NCI-H510A treated with DMSO at 0.1 percent for 48 hours (cell line): ENCODE measurements at places on chromosomes 3 and 15.

- no peak for DNase-seq
Observed at GRCh38 chr15:65071381-65071811, 3.6 kb upstream of the RASL12 start.

DNA sequence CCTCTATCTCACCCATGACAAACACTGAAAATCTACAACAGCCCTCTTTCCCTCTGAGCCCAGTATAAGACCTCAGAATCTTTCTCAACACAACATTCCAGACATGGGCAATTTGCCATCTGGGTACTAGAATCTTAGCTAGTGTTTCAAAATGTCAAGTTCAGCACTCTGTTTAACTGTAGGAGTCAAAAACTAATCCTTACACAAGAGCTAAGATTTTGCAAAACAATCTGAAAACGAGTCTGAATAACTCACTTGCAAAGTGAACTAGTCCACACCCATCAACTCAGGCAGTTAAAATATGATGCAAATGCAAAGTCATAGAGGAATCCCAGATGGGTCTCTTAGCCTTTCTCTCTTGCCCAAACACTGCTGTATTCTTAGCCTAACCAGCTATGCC is 67.8 kb downstream of the GPR176 start:
- no peak for DNase-seq

GRCh38 chr3:42497009-42497731 is 5.3 kb upstream of the VIPR1 start:
- no peak for DNase-seq

DNA sequence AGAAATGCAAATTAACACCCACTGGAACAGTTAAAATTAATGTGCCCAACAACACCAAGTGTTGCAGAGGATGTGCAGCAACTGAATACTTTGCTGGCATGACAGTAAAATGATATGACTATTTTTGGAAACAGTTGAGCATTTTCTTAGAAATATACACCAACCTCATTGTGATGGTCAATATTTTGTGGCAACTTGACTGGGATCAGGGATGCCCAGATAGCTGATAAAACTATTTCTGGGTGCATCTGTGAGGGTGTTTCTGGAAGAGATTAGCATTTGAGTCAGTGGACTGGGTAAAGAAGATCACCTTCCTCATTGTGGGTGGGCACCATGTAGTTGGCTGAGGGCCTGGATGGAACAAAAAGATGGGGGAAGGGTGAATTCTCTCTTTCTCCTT is 57.9 kb downstream of the RPLP1 start:
- DNase-seq: no peak

DNA sequence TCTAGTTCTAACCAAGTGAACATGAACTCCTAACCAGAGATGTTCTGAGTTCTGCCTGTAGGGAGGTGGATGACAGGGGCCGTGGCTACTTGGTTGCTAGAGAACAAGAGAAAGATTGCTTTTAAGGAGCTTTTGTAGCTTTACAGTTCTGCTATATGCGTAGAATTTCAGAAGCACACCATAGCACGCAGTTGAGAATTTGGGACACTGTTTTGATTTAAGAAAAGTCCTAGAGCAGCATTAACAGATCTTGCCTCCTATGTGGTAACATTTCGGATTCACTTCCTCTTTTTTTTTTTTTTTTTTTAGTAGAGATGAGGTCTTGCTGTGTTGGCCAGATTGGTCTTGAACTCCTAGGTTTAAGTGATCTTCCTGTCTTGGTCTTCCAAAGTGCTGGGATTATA is 181.7 kb downstream of the TCF12 start:
- DNase-seq: no peak

DNA sequence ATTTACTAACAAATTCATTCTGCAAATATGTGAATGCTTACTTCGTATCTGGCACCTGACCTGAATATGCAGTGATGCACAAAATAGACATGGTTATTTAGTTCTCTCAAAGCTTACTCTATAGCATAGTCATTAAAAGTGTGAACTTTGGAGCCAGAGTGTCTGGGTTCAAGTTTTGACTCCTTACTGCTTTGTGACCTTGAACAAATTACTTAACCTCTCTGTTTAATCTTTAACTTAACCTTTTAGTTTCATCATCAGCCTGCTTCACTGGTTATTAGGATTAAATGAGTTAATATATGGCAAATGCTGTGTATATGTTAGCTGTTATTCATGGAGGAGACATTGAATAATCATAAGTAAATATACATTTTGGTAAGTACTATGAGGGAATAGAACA is 12.1 kb upstream of the MGA start:
- DNase-seq: no peak

DNA sequence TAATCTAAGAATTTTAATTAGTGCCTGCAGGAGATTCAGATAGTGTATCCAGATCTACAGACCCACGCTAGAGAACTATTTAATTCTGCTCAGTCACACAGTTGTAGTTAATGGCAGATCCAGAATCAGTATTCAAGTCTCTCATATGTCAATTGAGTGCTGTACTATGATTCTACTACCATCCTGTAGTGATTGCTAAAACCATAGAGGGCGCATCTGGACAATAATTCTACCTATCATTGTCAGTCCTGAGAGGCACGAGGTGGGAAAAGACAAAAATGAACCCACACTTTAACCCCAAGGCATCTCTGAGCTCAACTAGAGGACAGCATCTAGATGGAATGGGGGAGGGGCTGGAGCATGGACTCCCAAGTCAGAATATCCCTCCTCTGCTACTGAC is 22.7 kb downstream of the DHX36 start:
- no peak for DNase-seq

GRCh38 chr3:109545746-109546145 is 208.4 kb upstream of the DPPA4 start:
- DNase-seq: no peak

DNA sequence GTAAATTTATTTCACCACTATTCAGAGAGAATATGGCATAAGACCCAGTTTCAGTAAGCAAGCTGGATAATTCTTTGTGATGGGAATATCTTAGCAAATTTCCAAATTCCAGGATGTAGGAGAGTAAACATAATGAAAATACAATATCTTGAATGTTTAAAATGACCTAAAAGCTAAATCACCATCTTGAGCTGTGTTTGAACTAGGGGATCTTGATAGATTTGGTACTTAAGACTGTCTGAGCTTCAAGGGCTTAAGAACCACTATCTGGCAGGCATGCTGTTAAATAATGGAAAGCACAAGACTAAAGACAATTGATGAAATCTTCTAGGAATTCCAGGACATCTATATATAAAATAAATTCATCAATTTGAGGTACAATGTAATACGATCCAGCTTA is 217.7 kb downstream of the ATP8B4 start:
- no peak for DNase-seq

GRCh38 chr15:65085207-65085753 is 8.7 kb downstream of the KBTBD13 start:
- no peak for DNase-seq

- DNase-seq: no peak
Observed at GRCh38 chr3:147987549-147987948, 578.4 kb downstream of the ZIC1 start.

- DNase-seq: no peak
Observed at GRCh38 chr3:136952292-136952691, 5.5 kb upstream of the IL20RB start.

DNA sequence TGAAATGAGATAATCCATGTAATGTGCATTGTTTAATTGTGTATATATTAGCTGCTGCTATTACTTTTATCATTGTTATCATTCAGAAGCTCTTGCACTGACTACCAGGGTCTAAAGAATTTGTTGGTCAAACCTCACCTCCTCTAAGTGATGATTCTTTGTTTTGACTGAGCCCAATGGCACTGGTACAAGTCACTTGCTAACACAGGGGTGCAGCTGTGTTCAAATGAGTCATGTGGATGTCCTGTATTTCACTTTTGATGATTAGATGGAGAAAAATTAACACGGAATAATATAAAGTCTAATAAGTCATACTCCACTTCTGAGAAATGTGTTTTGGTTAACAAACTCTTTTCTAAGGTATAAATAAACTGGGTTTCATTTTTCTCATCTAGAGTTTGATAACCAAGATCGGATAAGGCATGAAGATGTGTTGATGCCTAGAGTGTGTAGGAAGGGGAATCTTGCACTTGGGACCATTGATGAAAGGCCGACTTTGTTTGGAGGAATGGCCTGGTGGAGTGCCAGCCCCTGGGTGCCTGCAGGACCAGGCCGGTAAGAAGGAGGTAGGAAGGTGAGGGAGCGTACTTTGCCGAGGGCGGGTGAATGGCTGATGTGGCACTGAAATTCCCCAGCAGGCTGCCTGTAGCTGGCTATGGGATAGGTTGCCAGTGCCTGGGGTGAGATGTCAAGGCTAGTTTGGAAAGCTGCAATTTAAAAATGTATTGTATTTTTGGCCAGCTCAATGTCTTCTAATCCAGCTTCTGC is 244.7 kb upstream of the ZPLD1 start:
- DNase-seq: no peak

DNA sequence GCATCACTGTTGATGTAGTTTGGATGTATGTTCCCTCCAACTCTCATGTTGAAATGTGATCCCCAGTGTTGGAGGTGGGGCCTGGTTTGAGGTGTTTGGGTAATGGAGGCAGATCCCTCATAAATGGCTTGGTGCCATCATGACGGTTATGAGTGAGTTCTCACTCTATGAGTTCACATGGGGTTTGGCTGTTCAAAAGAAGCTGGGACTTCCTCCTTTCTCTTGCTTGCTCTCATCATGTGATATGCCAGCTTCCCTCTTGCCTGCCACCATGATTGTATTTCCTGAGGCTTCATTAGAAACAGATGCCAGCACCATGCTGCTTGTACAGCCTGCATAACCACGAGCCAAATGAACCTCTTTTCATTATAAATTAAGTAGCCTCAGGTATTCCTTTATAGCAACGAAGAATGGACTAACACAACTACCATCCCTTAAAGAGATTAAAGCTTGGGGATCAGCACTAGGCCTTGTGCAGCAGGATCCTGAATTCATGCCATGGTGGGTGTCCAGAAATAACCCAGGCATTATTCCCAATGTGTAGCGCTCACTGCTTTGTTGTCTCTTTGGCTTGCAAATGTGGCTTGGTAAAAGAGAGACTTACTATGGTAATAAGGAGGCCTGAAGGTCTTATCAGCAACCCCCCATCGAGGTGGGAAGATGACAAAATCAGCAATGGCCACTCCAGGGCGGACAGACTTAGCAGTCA is 41.9 kb downstream of the NDUFB4 start:
- DNase-seq: no peak

- no peak for DNase-seq
Observed at GRCh38 chr3:170021083-170021482, 16.7 kb upstream of the GPR160 start.

DNA sequence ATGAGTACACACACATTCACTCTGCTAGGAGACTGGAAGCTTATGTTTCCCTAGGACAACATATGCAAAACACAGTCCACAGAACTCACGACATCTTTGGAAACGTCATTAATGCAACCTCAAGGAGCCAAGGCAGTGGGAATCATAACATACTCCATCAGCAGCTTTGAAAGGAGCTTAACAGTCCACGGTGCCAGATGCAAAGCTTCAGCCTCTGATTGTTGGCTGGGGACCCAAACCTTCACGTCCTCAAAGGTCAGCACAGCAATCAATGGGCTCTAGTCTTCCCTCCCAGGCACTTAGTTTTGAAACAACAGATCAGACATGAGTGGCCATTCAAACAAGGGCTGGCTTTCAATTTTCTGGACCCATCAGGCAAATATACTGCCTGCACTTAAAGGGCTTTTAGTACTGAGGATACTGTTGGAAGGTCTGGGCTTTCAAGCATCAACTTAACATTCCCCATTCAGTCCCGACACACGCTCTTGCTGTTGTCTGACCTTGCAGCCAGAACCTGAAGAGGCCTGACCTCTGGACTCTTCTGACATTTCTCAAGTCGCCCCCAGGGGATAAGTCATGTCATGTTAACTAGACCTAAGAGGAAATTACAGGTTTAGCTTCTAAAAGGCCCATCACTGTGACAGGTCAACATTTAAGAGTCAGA is 223.0 kb downstream of the PDZRN3 start:
- no peak for DNase-seq

DNA sequence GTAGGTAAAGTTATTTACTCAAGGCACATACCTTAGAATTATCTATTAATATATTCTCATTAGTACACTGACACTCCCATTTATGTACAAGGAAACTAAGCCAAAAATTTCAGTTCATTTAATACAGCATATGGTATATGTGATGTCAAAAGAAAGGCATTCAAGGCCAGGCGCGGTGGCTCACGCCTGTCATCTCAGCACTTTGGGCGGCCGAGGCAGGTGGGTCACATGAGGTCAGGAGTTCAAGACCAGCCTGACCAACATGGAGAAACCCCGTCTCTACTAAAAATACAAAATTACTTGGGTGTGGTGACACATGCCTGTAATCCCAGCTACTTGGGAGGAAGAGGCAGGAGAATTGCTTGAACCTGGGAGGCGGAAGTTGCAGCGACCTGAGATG is 435.2 kb downstream of the GBE1 start:
- DNase-seq: no peak

DNA sequence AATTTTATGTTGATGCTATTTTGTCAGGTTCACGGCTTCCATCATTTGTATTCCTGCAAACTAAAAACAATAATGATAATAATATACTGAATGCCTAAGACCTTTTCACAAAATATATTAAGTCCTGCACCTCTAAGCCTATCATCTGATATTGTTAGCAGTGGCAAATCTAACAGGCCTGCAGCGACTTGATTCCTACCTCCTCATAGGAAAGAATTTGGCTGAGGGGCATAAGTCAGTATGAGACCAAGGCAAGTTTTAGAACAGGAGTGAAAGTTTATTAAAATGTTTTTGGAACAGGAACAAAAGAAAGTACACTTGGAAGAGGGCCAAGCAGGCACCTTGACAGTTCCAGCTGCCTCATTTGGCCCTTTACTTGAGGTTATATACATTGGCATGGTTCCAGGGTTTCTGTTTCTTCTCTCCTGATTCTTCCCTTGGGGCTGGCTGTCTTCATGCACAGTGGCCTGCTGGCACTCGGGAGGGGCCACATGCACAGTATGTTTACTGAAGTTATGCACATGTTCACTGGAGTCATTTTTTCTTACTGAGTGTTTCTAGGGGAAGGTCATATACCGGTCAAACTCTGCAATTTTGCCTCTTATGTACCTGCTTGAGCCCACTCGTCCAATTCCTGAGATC is 418.1 kb downstream of the EPHA6 start:
- DNase-seq: peak; percentile 18

- no peak for DNase-seq
Observed at GRCh38 chr3:131957511-131957910, 77.3 kb downstream of the CPNE4 start.

GRCh38 chr15:41648770-41649169 is 11.4 kb upstream of the MGA start:
- DNase-seq: no peak

GRCh38 chr3:58004973-58005372 is 3.2 kb upstream of the FLNB start:
- DNase-seq: no peak

DNA sequence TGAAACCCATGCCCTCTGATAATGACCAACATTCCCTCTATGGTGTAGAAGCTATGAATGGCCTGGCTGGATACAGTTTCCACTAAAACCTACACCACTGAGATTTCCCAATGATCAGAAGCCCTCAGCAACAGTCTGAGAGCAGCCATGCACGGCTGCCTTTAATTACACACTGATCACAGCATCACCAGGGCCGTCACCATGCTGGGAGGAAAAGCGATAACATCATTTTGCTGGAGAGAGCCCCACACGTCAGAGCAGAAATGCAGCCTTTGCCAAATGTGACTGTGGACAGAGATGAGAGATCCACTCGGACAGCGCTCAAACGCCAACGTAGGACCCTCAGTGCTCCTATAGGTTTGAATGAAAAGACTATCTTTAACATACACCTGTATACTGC is 135.0 kb downstream of the XXYLT1 start:
- no peak for DNase-seq

GRCh38 chr3:14741510-14741909 is 66.6 kb downstream of the C3orf20 start:
- no peak for DNase-seq
